Spinal cord (tissue), 10 donors: ENCODE measurements at places on chromosomes 13 and 19. TPM values are rescaled to one million over a fixed set of nuclear protein-coding genes. Genes with fewer than 3 reads are reported as not detected.

DNA sequence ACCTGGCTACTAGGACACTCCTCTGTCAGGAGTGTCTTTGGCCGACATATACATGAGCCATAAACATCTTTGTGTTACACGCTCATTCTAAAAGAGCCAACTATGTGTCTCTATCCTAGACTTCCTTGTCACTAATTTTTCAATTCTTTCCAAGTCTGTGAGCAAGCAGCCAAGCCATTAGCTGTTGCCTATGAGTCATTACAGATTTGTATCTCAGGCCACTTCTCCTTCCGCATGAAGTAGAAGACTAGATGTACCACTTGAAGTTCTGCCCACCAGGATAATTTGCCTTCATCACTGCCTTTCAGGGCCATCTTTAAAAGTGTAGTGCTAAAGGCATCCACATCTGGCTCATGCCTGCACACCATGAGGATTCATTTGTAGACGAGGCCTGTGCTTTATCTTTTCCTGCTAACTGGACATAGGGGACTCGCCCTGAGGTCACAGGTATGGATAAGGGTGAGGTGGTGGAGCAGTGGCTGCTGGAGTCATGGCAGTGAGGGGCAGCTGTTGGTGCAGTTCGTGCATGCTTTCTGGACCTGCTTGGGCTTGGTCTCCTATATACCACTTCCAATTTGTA, 126.1 kb upstream of the KL start:
- no peak for DNase-seq
- H3K4me3 ChIP-seq: no peak overlapping the region
- H3K27me3 ChIP-seq: no peaks in the 10 kb centered on the region
- H3K36me3 ChIP-seq: no peaks in the 10 kb centered on the region

- peak; percentile 30 for DNase-seq
- H3K4me3 ChIP-seq: no peak overlapping the region
Observed at GRCh38 chr13:51999510-51999911, 11.7 kb downstream of the ATP7B start.

- H3K27ac ChIP-seq: no peak overlapping the region
- H3K36me3 ChIP-seq: no peaks in the 10 kb centered on the region
- DNase-seq: no peak
- no peaks in the 10 kb centered on the region for H3K4me1 ChIP-seq
Observed at GRCh38 chr13:50055454-50055853, 40.2 kb downstream of the KCNRG start.

Gene ZC3H4
- 32.9 TPM for polyA plus RNA-seq

Gene PLIN5
- 14.7 TPM for polyA plus RNA-seq

DNA sequence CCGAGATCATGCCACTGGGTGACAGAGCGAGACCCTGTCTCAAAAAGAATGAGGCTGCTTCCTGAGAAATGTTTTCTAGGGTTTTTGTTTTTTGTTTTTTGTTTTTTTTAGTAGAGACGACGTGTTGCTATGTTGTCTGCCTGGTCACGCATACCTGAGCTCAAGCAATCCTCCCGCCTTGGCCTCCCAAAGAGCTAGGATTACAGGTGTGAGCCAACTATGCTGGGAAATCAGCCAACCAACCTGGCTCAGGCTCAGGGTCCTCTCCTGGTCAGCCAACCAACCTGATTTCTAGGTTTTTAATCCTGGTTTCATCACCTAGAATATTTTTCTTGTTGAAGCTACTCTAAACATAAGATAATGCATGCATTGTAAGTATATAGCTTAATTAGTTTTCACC, 7.8 kb downstream of the DHX34 start:
- peaks cover 98% of the 10 kb centered on the region for H3K36me3 ChIP-seq
- H3K4me3 ChIP-seq: no peak overlapping the region
- H3K27ac ChIP-seq: no peak overlapping the region
- DNase-seq: no peak
- no peaks in the 10 kb centered on the region for H3K27me3 ChIP-seq

DNA sequence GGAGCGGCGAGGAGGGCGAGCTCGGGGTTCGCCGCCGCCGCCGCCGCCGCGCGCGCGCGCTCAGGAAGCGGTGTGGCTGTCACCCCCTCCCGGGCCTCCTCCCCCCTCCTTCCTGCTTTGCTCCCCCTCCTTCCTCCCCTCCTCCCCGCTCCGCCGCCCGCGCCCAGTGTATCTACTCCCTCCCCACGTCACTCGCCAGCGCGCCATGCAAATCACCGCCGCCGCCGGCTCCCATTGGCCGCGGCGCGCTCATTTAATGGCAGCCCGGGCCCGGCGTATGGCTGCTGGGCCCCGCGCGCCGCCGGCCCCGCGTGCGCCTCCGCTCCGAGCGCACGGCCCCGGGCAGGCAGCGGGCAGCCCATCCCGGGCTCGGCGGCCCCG, 335 bp upstream of the SOX1 start:
- H3K27ac ChIP-seq: peak overlapping the region; percentile 64
- peak; percentile 94 for DNase-seq
- peaks cover 77% of the 10 kb centered on the region for H3K27me3 ChIP-seq
- peaks cover 3% of the 10 kb centered on the region for H3K36me3 ChIP-seq

GRCh38 chr13:41645331-41645730, 188.0 kb downstream of the RGCC start:
- peaks cover 7% of the 10 kb centered on the region for H3K4me1 ChIP-seq
- H3K36me3 ChIP-seq: no peaks in the 10 kb centered on the region
- no peak for DNase-seq

Gene ZNF560
- 1.2 TPM for polyA plus RNA-seq

- H3K27ac ChIP-seq: peak overlapping the region; percentile 98
- H3K4me3 ChIP-seq: no peak overlapping the region
- no peak for DNase-seq
- H3K27me3 ChIP-seq: peaks cover 6% of the 10 kb centered on the region
Observed at GRCh38 chr19:13055213-13056051, 47.2 kb downstream of the LYL1 start.
